ENCODE measurements at places on chromosomes 6 and 20.

GRCh38 chr6:74346936-74347535 is 651.0 kb downstream of the CD109 start:
- peak; percentile 92 for DNase-seq

DNA sequence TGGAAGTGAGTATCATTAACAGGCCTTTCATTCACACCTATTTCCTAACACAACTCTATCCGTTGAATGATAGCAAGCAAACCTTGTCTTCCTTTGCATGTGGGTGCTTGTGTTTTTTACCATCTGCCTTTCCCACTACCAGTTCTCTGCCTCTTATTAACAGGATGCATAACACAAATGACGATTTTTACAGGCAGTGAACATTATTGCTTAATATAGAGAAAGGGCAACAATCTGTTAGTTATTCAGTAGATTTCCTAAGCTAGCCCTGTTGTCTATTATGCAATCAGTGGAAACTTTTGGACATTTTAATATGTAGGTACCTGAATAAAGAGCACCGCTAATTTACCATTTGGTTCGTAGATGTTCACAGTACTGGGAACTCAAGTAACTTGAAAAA is 348.8 kb upstream of the PLCB4 start:
- no peak for DNase-seq

GRCh38 chr20:16390991-16391390 is 182.3 kb downstream of the KIF16B start:
- no peak for DNase-seq

DNA sequence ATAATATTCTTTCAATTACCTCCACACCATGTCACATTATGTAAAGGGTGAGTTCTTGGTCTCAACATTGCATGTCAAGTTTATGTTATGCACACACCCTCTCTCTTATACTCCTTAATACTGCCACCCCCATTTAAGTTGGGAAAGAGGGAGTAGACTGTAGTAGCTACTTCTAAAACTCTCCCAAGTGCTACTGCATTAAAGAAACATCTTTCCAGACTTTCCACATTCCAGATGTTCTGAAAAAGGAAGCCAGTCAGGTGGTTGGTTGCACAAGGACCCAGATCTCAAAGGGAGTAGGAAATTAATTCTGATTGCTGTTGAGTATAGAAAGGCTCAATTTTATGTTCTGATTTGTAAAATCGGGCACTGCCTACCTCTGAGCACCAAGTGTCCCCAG is 419.5 kb downstream of the CD83 start:
- no peak for DNase-seq

DNA sequence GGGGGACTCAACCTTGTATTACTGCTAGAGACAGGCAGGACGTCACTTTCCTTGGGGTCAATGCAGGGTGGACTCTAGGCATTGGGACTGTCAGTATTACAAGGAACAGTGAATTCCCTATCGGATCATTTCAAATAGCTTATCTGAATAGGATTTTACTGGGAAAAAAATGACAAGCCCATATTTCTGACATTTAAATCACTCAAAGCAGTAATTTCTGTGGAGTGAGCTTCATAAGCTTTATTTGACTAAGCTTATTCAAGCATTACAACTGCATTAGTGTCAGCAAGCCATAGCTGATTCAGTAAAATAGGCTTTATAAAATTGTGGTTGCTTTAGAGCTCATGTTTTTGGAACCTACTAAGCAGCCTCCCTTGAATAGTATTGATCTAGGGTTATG is 44.3 kb downstream of the TRDN start:
- DNase-seq = no peak

GRCh38 chr20:60011512-60012507 is 53.6 kb downstream of the CDH26 start:
- DNase-seq = peak; percentile 90

DNA sequence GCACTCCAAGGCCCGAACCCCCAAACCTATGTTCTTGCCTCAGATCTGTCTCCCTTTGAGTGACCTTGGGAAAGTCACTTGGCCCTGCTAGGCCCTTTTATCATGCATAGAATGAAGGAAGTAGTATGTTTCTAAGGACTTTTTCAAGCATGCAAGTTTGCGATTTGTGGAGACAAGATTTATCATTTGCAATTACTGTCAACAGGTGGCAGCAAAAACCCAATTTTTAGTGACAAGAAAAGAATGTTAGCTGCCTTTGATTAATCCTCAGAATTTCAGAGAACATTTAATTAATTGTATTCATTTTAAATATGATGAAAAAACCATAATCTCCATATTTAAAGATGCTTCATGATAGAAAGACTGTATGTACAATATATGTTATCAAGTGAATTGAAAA is 28.3 kb upstream of the PREP start:
- peak; percentile 58 for DNase-seq

GRCh38 chr6:166786704-166787293 is 159.7 kb upstream of the RPS6KA2 start:
- DNase-seq = peak; percentile 71

- DNase-seq = no peak
Measured at GRCh38 chr6:43435682-43436437, 8.5 kb downstream of the ABCC10 start.

DNA sequence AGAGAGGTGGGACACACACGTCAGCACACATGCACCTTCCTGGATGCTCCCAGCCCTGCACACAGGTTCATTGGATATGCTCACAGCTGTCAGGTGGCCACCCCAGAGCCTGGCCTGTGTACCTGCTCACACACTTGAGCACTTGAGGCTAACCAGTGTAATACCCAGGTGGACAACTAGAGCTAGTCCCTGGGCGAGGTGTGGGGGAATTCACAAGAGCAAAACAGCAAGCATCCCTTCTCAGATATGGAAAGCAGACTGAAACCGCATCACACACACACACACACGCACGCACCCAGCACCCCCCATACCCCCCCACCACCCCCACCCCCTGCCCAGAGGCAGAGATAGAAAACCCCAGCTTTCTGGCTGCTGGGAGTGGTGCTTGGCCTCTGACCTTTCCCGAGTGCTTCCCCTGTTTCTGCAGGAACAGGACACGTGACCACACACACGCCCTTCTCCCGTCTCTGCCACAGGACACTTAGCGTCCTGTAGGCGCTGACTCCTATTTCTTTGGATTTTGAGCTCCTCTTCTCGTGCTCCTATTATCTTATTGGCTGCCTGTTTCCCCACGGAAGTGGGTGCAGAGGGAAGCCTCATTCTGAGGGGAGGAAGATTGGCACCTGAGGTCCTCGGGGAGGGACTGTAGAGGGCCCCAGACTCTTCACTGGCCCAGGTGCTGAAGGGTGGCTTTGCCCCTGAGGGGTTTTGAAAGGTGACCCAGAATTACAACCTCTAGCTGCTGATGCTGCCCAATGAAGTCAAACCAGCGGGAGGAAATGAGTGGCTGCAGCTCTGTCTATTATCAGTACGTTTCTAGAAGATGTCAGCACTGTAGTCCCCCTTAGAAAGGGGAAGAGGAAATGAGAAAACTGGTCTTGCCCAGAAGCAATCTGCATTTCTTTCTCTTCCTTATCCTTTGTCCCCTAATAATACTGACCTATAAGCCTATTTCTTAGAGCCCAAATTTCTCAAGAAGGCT is 65.8 kb downstream of the SYTL3 start:
- peak; percentile 52 for DNase-seq

- no peak for DNase-seq
Measured at GRCh38 chr6:42688281-42688680, 34.1 kb downstream of the PRPH2 start.

DNA sequence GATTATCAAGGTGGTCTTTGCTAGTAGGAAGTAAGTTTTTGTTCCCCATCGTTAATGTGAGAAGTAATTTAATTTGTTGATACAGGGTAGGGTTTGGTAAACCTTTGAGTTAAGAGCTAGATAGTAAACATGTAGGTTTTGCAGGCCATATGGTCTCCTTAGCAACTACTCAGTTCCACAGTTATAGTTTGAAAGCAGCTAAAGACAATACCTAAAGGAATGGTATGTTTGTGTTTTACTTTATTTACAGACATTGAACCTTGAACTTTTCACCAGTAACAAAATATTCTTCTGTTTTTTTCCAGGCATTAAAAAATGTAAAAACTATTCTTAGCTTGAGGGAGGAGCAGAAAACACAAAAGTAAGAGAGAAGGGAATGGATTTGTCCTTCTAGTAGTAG is 1.7 kb downstream of the CAP2 start:
- no peak for DNase-seq

GRCh38 chr20:15287329-15287728 is 949.9 kb upstream of the FLRT3 start:
- DNase-seq = no peak

GRCh38 chr6:157488716-157489118 is 107.7 kb downstream of the ZDHHC14 start:
- no peak for DNase-seq

- no peak for DNase-seq
Measured at GRCh38 chr20:20366551-20366875, 1.4 kb upstream of the INSM1 start.

DNA sequence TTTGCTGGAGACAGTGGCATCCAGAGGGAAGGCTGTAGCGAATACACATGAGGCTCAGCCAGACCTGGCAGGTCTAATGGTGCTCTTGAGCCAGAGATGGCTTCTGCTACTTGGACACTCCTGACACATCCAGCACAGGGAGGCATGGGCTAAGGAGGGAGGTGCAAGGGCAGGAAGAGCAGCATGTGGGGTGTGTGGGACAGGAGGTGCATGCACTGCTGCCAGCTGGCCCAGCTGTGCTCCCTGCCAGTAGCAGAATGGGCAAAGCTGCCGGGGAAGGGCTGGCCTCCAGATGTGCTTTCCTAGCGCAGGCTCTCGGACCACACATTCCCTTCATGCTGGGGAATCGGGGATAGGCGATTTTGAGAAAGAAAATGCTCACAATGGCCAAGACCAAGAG is 309.2 kb downstream of the CDC5L start:
- DNase-seq = peak; percentile 36

DNA sequence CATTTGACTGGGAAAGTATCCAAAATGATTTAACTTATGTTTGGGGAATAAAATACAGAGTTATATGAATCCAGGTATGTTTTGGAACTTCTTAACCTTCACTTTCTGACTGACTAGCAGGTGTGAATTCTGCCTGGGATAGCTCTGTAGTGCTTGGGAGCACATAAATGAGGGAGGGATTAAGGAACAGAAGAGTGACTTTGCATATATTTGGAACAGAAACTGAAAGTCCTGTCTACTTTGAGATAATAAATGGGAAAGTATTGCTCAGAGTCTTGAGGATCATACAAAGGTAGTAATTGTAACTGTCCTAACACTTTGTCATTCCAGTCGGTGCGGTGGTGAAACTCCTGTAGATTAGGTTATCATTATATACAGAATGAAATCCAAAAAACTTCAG is 317.6 kb downstream of the RIMS1 start:
- no peak for DNase-seq

DNA sequence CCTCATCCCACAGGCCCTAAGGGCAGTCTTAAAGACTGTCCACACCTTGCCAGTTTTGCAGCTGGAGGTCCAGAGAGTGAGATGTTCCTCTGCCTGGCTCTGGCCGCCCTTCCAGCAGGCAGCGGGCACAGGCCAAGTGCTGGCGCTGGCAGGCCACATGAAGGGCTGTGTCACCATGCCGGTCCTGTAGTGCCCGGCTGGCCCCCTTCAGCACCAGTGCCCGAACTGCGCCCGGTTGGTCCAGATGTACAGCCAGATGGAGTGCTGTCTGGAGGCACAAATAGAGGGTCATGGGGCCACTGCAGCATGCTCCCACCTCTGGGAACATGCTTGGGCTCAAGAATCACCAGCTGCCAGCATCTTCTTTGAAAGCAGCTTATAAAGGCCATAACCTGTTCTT is 3.8 kb downstream of the NFKBIE start:
- no peak for DNase-seq

GRCh38 chr20:56940466-56940865 is 311.4 kb downstream of the TFAP2C start:
- DNase-seq = no peak

- DNase-seq = no peak
Measured at GRCh38 chr6:129908356-129908755, 47.2 kb upstream of the TMEM244 start.

DNA sequence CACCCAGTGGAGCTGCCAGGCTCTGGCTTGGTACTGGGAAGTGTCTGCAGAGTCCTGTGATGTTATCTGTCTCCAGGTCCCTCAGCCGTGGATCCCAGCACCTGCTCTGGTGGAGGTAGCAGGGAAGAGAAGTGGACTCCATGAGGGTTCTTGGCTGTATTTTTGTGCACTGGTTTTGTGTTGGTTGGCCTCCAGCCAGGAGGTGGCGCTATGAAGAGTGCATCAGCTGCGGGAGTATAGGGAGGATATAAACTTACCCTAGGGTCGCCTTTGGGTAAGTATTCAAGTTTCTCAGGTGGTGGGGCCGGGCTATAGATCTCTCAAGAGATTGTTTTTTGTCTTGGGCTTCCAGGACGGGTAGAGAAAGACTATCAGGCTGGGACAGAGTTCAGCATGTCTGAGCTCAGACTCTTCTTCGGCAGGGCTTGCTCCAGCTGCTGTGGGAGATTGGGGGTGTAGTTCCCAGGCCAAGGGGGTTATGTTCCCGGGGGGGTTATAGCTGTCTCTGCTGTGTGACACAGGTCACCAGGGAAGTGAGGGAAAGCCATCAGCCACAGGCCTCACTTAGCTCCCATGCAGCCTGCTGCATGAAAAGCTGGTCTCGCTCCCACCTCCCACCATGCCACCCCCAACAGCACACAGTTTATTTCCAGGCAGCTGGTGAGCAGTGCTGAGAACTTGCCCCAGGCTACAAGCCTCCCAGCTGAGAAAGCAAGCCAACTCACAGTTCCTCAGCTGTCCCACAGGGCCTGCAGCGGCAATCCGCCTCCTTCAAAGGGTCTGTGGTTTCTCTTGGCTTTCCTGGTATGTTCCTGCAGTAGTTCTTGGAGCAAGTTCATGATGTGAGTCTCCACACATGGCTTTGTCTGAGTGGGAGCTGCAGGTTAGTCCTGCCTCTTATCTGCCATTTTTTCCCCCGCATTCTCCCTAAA is 115.7 kb downstream of the AIG1 start:
- no peak for DNase-seq

DNA sequence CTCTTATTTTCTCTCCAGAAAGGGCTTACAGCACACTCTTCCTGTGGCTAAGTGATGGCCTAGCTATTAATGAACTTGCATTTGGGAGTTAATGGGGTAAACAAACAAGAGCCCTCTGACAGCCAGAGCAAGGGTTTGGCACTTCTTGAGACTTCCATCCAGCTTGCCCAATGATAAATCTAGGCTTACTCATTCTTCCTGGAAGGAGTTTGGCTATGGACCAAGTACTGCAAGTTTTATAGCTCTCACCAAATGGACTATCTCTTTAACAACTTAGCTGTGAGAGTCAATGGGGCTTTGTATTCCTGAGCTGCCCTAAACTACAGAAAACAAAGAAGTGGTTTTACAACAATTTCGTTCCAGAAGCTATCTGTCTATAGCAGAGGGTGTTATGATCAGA is 16.7 kb upstream of the PI3 start:
- peak; percentile 8 for DNase-seq

GRCh38 chr20:9498322-9498721 is 16.1 kb upstream of the LAMP5 start:
- no peak for DNase-seq

Data from muscle of leg (tissue), 16 donors.